ENCODE measurements at places on chromosomes 5 and 9.

- no peak for DNase-seq
These were observed 50.1 kb upstream of the TTC39B start for GRCh38 chr9:15357050-15357653.

DNA sequence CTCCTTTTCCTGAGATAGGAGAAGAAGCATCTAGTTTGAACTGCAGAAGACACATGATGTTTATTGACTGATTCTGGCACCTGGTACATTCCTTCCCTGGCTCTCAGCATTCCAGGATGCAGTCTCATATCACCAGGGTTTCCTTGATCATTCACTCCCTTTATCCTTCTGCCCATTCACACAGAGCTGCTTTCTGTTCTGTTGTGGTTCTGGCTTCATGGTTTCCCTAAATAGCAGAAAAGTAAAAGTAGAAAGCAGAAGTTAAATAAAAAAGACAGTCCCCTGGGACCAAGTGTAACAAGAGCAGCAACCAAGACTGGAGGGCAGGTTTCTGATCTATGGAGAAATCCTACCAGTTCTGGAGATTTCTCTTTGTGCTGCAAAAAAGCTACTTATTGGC lies 3.2 kb downstream of the IFNA8 start:
- DNase-seq, result no peak

DNA sequence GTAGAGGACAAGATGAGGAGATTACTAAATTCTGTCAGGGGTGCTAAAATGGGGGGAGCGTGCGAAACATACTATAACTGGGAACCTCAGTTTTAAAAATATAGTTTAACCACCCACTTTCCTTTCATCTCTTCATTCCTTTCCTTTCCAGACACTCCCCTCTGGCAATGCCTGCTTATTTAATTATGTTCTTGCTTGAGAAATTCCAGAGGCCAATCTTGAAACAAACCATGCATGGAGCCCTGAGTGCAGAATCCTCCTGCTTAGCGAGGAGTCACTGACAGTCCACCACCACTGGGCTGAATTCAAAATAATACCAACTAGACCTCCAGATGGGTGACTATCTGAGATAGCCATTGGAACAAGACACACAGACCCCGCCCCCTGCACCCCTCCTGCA lies 29.7 kb upstream of the C9orf72 start:
- no peak for DNase-seq

DNA sequence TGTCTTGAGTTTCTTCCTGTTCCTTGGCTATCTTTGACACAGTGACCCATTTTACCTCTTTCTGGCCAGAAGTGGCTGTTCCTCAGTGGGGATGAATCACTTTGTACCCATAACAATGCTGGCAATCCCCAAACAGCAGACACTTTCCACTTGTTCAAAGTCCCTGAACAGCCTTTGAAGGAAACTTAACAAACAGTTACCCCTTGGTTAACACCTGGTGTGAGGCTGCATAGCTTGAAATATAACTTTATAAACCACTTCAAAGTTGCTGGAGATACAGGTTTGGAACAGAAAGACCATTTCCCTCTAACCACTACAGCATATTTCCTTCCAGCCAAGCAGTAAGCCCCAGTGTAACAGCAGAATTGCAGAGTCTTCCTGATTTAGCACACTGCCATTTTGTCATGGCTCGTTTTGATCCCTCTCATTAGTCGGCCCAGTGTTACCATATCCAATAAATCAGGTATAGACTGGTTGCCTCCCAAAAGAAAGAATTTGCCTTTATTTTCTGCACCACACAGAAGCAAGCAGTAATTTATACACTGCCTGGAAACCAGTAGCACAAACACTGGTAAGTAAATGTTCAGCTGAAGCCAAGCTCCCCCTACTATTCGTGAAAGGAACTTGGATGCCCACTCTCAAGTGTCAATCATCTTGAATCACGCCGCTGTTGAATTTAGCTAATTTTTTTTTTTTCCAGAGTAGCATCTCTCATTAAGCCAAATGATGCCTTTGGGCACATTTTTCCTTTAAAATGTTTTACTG lies 225.9 kb downstream of the PIK3R1 start:
- no peak for DNase-seq

DNA sequence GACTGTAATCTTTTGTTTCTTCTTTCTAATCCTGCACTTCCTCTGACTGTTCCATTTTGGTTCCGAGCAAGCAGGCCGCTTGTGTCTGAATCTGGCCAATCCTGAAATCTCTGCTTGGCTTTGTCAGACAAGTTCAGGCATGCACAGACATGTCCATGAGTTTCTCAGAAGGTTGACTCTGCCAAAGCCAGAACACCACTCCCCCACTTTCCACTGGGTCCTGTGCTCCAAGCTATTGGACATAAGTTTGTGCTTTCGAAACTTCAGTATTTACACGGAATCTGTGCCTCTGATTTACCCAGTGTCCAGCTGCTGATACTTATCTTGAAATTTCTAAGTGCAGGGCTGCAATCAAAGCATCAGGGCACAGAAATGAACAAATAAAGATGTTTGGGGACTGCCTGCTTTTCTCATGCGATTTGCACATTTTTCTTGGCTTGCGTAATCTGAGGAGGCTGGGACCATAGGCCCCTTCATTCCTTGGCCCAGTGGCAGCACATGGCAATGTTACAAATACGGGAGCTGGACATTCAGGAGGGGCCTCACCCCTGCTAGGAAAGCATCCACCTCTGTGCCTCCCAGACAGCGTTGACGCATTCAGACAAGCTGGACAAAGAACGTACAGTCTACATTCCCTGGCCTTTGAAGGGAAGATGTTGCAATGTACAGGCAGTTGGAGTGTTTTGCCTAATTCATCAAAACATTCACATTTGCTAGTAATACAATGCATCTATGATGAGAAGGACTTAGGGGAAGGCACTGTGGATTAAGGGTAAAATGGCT lies 209.2 kb upstream of the PAPPA start:
- peak; percentile 95 for DNase-seq

DNA sequence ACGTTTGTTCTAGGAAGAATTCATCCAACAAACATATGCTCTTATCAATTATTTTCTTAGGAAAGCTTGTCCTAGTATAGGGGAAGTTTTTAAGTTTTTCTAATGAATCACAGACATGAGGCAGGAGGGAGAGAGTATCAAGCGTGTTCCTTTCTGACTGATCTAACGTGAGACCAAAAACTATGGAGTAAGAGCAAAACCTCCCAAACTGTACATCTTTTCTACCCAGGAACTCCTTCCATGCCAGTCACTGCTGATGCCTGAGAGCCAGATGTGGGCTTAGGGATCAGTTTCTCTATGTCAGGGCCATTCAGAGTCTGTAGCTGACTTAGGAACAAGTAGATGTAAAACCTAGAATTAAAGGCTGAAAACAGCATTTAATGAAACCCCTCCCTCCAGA lies 51.7 kb upstream of the NFIB start:
- DNase-seq, result no peak

DNA sequence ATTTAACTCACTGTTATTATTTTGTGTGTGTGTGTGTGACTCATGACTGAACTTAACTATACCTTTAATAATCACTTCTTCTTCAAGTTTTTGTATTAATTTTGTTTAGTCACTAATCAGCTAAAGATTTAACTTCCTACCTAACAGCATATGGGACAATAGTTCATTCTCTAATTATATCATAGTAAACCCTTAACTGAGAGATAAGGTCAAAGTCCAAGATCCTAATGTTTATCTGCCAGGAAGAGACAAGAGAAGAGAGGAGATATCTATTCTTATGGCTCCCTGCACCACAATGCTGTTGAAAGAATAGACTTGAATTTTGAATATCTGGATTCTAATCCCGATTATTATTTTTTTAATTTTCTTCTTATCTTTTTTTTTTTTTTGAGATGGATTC lies 28.1 kb downstream of the FREM1 start:
- DNase-seq, result no peak

GRCh38 chr9:136026266-136026942 lies 65.2 kb upstream of the UBAC1 start:
- DNase-seq, result no peak

DNA sequence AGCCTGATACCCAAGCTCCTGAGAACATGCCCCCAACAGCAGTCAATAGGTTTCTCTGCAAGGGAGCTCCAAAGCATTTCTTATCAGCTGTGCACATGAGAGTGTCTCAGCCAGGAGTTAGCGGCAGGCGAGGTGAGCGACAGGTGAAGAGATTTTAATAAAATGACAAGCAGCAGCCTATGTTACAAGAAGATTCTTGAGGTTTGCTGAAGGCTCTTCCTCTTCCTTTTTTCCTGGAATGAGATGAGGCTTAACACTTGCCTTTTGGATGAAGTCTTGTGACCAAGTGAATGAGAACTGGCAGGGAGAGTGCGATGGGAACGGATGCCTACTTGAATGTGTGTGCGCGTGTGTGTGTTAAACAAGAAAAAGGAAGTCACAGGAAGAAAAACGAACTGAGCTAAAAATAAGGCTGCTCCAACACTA lies 76.1 kb downstream of the SHB start:
- DNase-seq, result no peak

- peak; percentile 30 for DNase-seq
These were observed 24.4 kb upstream of the RNF38 start for GRCh38 chr9:36424289-36425055.

DNA sequence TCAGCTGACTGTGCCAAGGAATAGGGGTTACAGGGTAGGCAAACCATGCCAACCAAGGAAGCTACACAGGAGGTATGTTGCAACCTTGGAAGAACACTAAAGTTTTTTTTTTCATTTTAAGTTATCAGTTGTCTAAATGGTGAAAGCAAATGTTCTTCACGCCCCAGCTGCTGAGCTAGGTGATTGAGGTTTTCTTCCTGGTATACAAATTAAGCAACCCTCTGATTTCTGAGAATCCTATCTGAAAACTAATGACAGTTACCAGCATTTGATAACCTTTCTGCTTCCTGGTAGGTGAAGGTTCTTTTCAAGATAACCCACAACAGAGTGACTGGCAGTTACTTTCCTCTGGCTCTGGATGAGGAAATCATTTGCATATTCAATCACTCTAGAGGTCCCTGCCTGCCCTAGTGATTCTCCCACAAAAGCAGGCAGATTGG lies 194.9 kb downstream of the ATP10B start:
- DNase-seq, result no peak

DNA sequence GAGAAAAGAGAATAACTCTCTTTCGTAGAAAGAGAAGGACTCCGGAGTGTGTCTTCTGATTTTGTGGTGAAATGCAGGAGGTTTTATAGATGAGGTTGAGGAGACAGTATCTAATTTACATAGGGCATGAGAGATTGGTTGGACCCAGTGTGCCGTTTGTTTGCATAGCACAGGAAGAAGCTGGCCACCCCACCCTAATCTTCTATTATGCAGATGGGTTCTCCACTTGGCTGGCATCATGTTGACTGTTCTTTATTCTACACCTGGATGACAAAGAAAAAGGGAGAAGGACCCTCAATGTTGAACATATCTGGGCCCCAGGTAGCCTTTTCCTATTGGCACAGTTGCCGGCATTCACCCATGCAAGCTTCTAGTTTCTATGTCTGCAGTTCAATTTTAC lies 23.2 kb upstream of the MINAR2 start:
- no peak for DNase-seq

Data from trophoblast cell (in vitro differentiated cells and primary cell).